ENCODE measurements at places on chromosomes 4 and X.

- DNase-seq, result no peak
Observed at GRCh38 chr4:53014881-53015280, 152.8 kb downstream of the RASL11B start.

DNA sequence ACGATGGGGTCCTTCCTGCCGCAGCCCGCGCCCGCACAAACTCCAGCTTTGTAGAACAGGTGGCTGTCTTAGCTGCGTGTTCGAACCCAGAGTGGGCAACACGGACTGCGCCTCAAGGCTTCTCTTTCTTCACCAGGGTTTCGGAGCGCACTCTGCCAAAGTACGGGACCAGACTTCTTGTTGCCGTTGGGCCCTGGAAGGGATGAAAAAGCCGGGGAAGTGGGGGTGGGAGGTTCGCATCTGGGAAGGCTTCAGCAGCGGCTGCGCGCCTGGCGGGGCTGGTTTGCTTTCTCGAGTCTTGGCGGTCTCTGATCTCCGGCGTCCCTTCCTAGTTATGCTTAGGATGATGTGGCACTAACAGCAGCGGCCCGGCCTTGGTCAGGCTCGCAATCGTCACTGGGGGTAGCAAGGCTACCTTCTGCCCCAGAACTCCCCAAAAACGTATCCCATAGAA is 673 bp downstream of the PARM1 start:
- DNase-seq, result no peak

DNA sequence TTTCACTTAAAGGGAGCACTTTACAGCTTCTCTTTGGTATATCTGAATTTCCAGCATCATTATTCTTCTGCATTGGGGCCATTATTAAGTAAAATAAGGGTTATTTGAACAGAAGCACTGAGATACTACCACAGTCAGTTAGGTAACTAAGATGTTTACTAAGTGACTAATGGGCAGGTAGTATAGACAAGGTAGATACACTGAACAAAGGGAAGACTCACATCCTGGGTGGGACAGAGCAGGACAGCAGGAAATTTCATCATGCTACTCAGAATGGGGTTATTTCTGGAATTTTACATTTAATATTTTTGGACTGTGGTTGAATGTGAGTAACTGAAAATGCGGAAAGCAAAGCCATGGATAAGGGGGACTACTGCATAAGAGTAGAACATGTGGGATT is 316.0 kb downstream of the CCSER1 start:
- DNase-seq, result no peak

DNA sequence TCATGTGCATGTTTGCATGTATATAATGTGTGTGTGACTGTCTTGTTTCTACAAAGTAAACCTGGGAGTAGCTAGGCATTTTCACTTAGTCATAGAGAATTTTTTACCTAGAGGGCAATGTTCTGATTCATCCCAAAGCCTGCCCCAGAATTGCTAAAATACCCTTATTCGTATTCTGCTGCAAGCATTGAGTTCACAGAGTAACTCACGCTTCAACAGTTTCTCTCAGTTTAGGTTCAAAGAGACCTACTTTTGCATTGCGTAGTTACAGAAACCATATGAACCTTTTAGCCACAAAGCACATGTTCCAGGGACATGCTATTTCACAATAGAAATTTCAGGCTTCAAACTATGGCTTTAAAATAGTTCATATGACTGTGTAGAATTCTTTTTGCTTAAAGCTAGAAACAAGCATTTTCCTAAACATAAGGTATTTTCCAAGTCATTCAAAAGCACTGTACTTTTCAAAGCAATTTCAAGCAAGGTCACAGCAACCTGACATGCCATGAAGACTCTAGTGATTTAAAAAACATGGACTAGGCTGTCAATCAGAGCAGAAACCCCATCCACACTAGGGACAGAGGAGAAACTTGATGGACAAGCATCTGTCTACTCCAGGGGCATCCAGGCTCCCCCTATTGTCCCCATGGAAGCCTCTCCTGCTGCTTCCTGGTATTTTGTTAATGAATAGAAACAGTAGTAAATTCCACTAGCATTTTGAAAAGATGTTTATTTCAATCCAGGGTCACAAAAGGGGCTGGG is 81.5 kb upstream of the MAPK10 start:
- no peak for DNase-seq

- no peak for DNase-seq
Observed at GRCh38 chr4:6471307-6472007, 957 bp downstream of the PPP2R2C start.

DNA sequence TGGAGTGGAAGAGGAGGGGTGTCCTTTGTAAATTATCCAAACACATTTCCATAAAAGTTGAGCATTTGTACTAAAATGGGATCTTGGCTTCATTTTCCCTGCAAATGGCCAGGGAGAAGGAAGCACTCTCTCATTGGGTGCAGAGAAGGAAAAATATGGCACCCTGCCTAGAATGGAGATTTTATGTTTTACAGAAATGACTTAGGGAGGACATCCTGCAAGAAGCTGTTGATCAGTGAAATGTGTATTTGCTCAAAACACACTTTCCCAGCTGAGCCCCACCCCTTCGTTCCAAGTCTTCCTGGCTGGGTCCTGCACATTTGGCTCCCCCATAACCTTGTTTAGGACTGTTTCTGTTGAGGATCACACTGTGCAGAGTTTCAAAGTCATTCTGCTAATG is 213.5 kb upstream of the TAPT1 start:
- no peak for DNase-seq

DNA sequence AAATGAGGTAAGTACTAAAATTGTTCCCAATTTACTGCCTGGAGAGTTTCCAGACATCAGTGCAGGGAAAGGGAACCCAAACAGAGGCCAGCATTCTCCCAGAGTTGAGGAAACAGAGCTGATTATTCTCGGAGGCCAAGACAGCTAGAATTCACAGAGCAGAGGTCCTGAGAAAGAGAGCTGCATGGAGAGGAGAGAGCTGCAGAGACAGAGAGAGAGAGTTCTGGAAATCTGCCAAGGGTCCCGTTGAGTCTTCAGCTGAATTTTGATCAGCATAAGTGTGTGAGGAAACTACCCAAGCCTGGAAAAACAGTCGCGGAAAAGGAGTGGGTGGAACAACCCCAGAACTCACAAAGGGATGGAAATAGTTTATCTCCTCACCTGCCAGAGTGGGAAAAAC is 43.8 kb upstream of the GPR173 start:
- no peak for DNase-seq

DNA sequence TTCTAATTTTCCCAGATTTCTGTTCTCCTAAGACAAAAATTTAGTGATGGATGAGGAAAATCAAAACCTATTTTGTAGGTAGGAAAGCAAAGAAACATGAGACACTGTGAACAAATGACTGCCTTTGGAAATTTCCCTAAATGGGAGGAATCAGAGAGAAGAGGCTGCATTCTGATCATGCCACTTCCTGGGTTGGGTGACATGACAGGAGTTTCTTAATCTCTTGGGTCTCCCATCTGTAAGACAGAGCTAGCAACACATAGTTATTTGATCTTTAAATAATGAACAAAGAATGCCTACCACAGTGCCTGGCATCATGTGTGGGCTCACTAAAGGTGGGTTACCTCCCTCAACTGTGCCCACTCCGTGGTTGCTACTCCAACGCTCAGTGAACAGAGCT is 57.1 kb downstream of the CCDC149 start:
- no peak for DNase-seq

- DNase-seq, result no peak
Observed at GRCh38 chr4:109649872-109650271, 53.4 kb downstream of the CASP6 start.

GRCh38 chrX:150542846-150543229 is 25.6 kb upstream of the MTM1 start:
- no peak for DNase-seq

DNA sequence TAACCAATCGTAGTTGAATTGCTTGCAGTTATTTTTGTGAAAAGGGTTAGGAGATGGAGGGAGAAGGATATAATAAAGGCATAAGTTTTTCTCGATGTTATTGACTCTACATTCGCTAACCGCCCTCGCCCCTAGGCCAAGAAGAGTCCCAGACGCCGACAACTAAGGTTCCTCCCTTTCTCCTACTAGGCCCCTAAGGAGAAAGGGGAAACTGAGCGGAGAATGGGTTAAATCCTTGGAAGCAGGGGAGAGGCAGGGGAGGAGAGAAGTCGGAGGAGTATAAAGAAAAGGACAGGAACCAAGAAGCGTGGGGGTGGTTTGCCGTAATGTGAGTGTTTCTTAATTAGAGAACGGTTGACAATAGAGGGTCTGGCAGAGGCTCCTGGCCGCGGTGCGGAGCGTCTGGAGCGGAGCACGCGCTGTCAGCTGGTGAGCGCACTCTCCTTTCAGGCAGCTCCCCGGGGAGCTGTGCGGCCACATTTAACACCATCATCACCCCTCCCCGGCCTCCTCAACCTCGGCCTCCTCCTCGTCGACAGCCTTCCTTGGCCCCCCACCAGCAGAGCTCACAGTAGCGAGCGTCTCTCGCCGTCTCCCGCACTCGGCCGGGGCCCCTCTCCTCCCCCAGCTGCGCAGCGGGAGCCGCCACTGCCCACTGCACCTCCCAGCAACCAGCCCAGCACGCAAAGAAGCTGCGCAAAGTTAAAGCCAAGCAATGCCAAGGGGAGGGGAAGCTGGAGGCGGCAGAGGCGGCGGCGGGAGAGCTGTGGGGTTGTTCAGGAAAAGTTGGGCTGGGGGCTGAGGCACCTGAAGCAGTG is 5.9 kb downstream of the ATOH1 start:
- DNase-seq, result no peak

DNA sequence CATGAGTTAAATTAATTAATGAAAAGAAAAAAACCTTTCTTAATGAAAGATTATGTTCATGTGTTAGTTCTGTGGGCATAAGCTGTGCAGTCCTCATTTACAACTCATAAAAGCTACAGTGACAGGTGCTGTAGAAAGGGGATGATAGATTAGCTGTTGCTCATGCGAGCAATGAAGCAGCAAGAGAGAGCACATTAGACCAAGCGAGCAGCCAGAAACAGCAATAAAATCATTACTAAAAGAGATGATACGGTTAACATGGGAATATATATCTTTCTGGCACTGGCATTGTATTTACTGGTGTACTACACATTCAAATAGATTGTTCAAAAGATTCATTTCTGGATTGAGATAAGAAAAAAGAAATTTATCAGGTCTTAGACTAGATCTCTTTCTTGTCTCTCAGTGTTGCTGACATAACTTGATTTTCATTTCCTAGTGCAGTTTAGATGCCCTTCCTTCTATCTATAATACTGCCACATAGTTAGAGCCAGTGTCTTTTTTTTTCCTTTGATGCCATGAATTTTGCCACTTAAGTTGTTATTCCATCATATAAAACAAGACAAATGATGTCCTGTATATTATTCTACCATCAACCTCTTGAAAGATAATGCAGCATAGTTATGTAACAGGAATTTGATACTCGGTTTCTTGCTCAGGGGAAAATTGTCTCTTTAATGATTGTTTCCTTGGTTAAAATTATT is 164.6 kb downstream of the BANK1 start:
- DNase-seq, result no peak

DNA sequence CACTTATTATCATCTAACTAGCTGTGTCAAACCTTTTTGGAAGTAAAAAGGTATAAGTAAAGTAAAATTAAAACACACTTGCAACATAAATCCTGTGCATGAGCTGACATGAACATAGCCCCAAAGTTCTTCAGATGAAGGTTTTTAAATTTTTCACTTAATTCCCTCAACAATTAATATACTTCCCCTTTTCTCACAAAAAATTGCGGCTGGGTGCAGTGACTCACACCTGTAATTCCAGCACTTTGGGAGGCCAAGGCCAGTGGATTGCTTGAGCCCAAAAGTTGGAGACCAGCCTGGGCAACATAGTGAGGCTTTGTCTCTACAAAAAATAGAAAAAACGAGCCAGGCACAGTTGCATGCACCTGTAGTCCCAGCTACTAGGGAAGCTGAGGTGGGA is 16.8 kb downstream of the RASGEF1B start:
- DNase-seq, result no peak

DNA sequence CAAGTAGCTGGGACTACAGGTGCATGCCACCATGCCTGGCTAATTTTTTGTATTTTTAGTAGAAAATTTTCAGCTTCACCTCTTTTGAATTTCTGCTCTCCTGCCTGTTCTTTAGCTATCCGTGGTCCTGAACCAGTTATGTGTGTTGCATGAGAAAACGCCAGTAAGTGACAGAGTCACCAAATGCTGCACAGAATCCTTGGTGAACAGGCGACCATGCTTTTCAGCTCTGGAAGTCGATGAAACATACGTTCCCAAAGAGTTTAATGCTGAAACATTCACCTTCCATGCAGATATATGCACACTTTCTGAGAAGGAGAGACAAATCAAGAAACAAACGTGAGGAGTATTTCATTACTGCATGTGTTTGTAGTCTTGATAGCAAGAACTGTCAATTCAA is 13.9 kb downstream of the ALB start:
- DNase-seq, result no peak

DNA sequence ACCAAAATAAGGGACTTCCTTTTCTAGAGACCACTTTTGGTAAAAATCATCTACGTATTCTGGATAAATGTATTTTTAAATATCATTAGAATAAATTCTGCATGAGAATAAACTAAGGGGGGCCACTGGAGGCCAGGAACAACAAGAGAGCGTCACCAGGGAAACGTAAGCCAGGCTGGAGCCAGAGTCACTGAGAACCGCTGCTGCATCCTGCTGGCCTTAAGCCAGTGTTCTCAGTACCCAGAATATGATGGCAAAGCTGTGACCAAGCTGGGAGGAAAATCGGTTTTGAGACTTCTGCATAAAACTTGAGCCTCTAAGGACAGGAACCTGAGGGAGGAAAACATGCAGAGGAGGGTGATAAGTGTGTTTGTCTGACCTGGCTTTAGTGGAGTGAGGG is 63.0 kb upstream of the FAM9A start:
- no peak for DNase-seq

DNA sequence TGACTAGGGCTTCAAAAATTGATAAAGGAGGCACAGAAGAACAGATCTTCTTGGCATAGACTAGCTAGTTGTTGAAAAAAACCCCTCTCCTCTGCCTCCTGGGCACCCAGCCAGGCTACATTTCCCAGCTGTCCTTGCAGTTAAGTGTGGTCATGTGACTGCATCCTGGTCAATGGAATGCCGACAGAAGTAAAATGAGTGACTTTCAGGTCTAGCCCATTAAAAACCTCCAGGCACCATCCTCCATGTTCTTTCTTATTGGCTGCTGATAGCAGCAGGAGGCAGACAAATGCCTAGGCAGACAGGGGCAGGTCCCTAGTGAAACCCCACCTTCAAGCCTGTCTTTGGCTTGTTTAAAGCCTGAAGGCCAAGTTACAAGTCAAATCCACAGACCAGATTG is 35.3 kb downstream of the ATXN3L start:
- DNase-seq, result no peak

DNA sequence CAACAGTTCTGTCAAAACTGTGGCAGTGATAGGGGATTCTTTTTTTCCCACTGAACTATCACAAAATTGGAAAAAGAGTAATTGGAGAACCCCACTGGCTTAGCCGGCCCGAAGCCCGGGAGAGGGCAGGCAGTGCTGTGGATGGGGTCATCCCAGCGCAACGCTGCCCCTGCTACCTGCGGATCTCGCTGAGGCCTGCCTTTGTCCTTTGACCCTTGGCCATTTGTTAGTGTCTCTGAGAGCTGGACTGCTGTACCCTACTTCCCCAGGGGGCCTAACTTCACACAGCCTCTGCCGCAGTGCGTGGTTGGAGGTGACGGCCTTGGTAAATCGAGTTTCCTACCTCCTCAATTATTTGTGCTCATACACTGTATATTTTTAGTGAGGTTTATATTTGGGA is 43.0 kb upstream of the MSANTD1 start:
- DNase-seq, result no peak
